ENCODE measurements at places on chromosomes 7 and 10. TPM values are rescaled to one million over a fixed set of nuclear protein-coding genes. Genes with fewer than 3 reads are reported as not detected.

The ENO4 gene
- total RNA-seq = 1.4 TPM

DNA sequence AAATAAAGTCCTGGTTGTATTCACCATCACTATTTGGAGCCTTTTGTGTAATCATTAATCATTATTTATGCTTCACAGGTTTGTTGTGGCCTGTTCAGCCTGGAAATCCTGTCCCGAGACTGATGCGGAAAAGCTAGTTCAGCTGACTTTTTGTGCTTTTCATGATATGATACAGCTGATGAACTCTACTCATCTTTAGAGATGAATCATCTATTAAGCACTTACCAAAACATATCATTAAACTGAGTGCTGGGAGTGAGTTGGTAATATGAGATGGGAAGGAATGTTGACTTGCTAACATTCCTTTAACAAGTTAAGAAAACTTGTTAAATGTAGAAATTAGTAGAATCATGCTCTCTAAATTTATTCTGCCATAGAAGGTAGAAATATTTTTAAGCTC is 53.0 kb downstream of the CROT start:
- H3K27me3 ChIP-seq = no peaks in the 10 kb centered on the region
- H3K27ac ChIP-seq = no peak overlapping the region
- peaks cover 12% of the 10 kb centered on the region for H3K4me1 ChIP-seq
- DNase-seq = peak; percentile 80

DNA sequence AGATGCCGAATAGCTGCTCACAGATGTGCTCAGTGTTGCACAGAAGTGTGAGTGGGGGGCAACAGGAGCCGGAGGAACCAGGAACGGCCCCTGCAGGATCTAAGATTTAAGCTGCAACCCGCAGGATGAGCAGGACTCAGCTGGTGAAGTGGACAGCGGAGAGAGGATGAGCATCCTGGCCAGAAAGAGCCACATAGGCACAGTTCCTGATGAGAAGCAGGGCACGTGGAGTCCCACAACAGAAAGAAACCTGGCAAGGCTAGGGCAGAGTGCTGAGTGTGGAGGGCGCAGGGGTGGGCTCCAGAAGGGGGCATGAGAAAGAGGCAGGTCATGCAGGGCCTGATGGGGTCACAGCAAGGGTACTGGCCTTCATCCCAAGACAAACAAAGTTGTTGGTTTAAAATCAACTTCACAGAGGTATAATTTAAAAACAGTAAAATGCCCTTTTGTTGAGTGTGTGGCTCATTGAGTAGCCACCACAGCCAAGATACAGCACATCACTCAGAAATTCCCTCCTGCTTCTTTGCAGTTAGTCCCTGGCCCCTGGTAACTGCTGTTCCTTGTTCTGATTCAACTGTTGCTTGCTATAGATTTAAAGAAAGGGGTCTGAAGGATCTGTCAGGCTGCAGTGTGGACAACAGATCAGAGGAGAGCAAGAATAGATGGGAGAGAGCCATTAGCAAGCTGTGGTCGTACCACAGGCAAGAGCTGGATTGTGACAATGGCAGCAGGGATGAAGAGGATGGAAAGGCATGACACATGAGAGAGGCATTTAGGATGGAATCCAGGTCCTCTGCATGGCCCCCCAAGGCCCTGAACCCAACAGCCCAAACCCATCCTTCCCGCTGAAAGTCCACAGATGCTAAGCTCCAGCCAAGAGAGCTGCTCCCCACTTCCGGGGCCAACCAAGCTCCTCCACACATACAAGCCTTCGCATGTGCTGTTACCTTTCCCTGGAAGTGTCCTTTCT is 53.1 kb upstream of the OSBPL3 start:
- no peaks in the 10 kb centered on the region for H3K27me3 ChIP-seq
- no peaks in the 10 kb centered on the region for H3K36me3 ChIP-seq
- H3K4me3 ChIP-seq = no peak overlapping the region
- H3K4me1 ChIP-seq = peaks cover 29% of the 10 kb centered on the region
- H3K27ac ChIP-seq = no peak overlapping the region
- peak; percentile 26 for DNase-seq

DNA sequence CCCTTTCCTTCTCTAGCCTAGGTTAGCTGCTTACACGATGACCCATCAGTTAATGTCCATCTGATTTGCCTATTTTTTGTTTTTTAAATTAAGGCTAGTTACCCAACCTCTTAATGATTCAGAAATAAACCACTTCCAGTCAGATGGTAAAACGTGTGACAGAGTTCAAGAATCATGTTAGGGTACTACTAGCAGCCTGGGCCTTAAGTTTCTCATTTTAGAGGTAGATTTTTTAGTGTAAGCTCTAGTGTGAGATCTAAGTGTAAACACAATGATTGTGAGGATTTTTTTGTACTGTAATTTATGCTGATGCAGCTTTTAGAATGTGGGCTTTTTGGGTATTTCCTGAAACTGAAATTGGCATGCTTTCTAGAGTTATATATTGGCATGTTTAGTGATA is 130.0 kb downstream of the CDK14 start:
- H3K36me3 ChIP-seq = no peaks in the 10 kb centered on the region
- peak; percentile 12 for DNase-seq
- H3K4me3 ChIP-seq = no peak overlapping the region
- peaks cover 16% of the 10 kb centered on the region for H3K4me1 ChIP-seq
- H3K27me3 ChIP-seq = no peaks in the 10 kb centered on the region

The SRRM3 gene
- 2.7 TPM for total RNA-seq

Data from astrocyte (in vitro differentiated cells and primary cell).